ENCODE measurements at places on chromosomes 12 and 14. TPM values are rescaled to one million over a fixed set of nuclear protein-coding genes. Genes with fewer than 3 reads are reported as not detected.

CIDEB gene
- 6.4 TPM for total RNA-seq

CCDC184 gene
- total RNA-seq: 0.55 TPM

KRT78 gene
- not detected for total RNA-seq

PRPF39 gene
- total RNA-seq: 12.5 TPM

MSI1 gene
- not detected for total RNA-seq

SERPINA9 gene
- total RNA-seq: not detected

SLC25A47 gene
- not detected for total RNA-seq

GLIPR1L1 gene
- total RNA-seq: not detected

BHLHE41 gene
- 4.7 TPM for total RNA-seq

DNA sequence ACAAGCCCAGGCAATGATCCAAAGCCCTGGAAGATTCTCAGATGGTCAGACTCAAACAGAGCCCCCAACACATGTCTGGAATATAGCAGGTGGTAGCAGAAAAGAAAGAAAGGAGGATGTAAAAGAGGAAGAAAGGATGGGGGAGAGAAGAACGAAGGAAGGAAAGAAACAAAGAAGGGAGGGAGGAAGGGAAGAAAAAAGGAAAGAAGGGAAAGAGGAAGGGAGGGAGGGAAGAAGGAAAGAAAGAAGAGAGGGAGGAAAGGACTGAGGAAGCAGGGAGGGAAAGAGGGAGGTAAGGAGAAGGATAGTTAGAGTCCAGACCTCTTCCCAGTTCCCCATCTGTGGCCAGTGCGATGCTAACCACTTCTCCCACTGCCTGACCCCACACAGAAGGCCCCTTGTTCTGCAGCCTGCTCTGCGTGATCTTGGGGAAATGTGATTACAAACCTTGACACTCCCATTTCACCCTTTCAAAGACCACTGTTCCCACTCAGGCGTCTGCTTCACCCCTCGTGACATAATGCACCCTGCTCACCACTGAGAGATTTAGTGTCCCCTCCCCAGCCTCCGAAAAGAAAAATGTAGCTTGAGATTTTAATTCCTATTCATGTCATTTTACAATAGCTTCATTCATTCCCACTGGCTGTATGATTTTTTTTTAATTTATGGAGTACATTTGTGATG lies 357.9 kb downstream of the BCL11B start:
- no peak overlapping the region for H3K4me3 ChIP-seq
- H3K36me3 ChIP-seq: no peaks in the 10 kb centered on the region
- no peak overlapping the region for H3K27ac ChIP-seq

DNA sequence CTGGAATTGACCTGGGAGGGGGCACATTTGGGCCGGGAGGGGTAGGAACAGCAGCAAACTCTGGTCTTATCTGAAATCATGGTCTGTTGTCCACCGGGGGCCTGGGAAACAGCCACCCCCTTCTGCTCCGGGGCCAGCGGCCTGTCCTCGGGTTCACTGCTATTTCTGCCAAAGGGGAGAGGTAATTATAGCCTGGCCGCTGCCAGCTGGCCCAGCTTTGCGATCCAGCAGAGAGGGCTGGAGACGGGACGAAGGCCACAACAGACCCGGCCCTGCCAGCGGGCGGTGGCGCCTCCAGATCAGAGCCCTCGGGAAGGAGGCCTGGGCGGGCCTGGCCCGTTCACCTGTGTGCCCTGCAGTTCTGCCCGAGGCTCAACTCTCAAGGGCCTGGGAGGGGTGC lies at the start of gene C14orf180:
Gene C14orf180 (plus strand): TSS at position 258 of the 400 bp plus-strand sequence. CDS start 6,667 bp downstream, outside the sequence.
- peak within 1 kb of the TSS; percentile 67 for H3K27ac ChIP-seq
- peaks cover 67% of the 10 kb centered on the region for H3K4me1 ChIP-seq
- no peaks in the 10 kb centered on the region for H3K27me3 ChIP-seq

GRCh38 chr12:57553343-57554202 lies 3.7 kb downstream of the KIF5A start:
- no peak overlapping the region for H3K4me3 ChIP-seq
- no peak overlapping the region for H3K27ac ChIP-seq
- H3K4me1 ChIP-seq: peaks cover 10% of the 10 kb centered on the region

DNA sequence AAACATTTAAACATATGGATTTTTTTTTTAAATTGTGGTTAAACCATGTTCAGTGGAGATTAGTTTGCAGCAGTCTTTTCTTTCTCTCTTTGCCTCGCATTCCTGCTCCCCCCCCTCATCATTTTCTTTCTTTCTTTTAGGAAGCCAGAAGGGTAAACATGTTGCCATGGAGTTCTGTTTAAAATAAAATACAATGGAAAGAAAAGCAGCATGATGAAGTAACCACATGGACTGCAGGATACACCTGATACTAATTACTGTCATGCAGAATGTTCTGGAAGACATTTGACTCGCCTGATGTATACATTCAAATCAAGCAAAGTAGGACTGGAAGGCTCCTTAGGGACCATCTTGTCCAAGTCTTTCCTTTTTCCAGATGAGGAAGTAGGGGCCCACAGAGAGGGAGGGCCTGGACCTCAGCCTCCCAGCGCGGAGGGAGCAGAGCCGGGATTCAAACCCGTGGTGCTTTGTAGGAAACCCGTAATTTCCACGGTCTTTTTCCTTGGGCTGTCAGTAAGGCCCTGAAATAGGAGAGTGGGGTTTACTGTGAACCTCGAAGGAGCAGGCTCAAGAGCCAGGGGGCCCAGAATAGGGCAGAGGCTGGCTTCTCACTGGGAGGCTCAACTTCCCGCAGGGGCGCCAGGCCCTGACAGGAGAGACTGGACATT lies 2.4 kb upstream of the MEG3 start:
- no peaks in the 10 kb centered on the region for H3K27me3 ChIP-seq
- no peaks in the 10 kb centered on the region for H3K4me1 ChIP-seq
- H3K27ac ChIP-seq: no peak overlapping the region

GRCh38 chr14:61374284-61374683 lies 52.9 kb downstream of the PRKCH start:
- no peaks in the 10 kb centered on the region for H3K36me3 ChIP-seq
- no peak overlapping the region for H3K4me3 ChIP-seq
- no peak overlapping the region for H3K27ac ChIP-seq
- no peaks in the 10 kb centered on the region for H3K27me3 ChIP-seq
- DNase-seq: no peak

- no peak overlapping the region for H3K4me3 ChIP-seq
- peaks cover 52% of the 10 kb centered on the region for H3K4me1 ChIP-seq
- no peak overlapping the region for H3K27ac ChIP-seq
These were observed 11.9 kb downstream of the SLC25A29 start for GRCh38 chr14:100294213-100294962.

DNA sequence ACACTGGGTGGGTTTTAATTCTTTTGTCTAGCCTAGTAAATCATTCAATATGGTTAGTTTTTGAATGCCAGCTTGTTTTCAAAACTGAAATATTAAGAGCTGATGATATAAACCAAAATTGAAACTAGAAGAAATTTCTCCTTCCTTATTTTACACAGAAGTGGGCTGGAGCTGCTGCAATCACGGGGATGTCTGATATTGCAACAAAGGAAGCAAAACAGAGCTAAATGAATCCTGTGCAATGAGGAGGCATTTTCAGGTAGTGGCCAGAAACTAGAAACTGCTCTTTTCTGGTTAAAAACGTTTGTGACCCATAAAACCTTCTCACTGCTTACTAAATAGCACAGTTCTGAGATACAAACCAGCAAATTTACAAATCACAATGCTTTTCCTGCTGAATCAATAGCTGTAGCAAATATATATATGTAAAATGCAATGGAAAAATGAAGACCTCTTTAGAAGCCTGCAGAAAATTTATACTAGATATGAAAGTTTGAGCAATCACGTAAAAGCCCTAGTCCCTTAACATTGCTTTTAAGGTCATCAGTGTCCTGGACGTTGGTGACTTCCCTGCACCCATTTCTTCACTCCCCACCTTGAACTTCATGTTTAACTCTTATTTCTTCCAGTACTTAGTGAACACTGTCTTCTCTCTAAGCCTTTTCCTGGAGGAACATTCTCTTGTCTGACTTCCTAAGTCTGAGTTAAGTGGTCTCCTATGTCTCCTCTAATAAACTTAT lies 15.9 kb upstream of the LRRK2 start:
- H3K4me3 ChIP-seq: no peak overlapping the region
- peak; percentile 16 for DNase-seq
- no peaks in the 10 kb centered on the region for H3K36me3 ChIP-seq

GRCh38 chr14:58395562-58395811 lies 243 bp upstream of the TOMM20L start:
- H3K27me3 ChIP-seq: no peaks in the 10 kb centered on the region
- H3K36me3 ChIP-seq: no peaks in the 10 kb centered on the region
- peak overlapping the region; percentile 83 for H3K27ac ChIP-seq
- H3K4me3 ChIP-seq: peak overlapping the region; percentile 54

GRCh38 chr12:103647267-103647666 lies 60.2 kb downstream of the STAB2 start:
- DNase-seq: no peak
- H3K36me3 ChIP-seq: no peaks in the 10 kb centered on the region
- H3K4me3 ChIP-seq: no peak overlapping the region
- H3K27ac ChIP-seq: no peak overlapping the region

DNA sequence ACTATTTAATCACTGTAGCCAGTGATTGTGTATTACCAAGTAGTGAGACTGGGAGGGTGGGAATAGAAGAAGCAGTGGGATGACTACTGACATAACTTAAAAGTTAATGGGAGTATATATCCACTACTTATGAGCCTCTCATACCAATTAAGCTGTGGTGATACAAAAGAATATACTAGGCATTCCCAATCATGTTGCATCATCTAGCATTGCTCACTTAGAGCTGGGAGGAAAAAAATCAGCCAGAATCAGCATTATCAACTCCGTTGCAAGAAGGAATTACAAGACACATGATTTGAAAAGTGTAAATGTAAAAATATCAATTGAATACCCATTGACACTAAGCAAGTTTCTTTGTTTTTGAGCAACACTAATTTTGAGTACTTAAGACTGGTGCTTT lies 745 bp upstream of the PPP1R36 start:
- peak overlapping the region; percentile 70 for H3K27ac ChIP-seq
- no peaks in the 10 kb centered on the region for H3K27me3 ChIP-seq
- no peaks in the 10 kb centered on the region for H3K36me3 ChIP-seq
- no peak overlapping the region for H3K4me3 ChIP-seq

GRCh38 chr12:58728397-58728796 lies 191.9 kb downstream of the LRIG3 start:
- no peaks in the 10 kb centered on the region for H3K4me1 ChIP-seq
- H3K36me3 ChIP-seq: no peaks in the 10 kb centered on the region
- DNase-seq: no peak
- no peak overlapping the region for H3K27ac ChIP-seq
- H3K4me3 ChIP-seq: no peak overlapping the region

DNA sequence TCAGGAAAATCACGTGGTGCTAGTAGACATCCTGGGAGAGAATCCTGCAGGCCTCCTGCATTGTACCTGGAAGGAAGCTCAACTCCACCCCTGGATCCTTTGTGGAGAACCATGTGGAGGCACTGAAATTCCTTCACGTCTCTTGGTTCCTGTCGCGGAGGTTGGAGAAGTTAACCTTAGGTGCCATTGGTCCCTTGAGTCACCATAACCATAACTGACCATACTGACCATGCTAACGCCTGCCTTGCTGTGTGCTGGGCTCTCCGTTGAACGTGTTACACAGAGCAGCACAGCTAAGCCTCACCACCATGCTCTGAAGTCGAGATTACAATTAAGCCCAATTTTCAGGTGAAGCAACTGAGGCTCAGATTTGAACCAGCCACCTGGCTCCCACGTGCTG lies 18.6 kb downstream of the C14orf132 start:
- no peaks in the 10 kb centered on the region for H3K27me3 ChIP-seq
- H3K4me1 ChIP-seq: peaks cover 34% of the 10 kb centered on the region
- DNase-seq: no peak
- no peak overlapping the region for H3K27ac ChIP-seq
- no peaks in the 10 kb centered on the region for H3K36me3 ChIP-seq
- no peak overlapping the region for H3K4me3 ChIP-seq

DNA sequence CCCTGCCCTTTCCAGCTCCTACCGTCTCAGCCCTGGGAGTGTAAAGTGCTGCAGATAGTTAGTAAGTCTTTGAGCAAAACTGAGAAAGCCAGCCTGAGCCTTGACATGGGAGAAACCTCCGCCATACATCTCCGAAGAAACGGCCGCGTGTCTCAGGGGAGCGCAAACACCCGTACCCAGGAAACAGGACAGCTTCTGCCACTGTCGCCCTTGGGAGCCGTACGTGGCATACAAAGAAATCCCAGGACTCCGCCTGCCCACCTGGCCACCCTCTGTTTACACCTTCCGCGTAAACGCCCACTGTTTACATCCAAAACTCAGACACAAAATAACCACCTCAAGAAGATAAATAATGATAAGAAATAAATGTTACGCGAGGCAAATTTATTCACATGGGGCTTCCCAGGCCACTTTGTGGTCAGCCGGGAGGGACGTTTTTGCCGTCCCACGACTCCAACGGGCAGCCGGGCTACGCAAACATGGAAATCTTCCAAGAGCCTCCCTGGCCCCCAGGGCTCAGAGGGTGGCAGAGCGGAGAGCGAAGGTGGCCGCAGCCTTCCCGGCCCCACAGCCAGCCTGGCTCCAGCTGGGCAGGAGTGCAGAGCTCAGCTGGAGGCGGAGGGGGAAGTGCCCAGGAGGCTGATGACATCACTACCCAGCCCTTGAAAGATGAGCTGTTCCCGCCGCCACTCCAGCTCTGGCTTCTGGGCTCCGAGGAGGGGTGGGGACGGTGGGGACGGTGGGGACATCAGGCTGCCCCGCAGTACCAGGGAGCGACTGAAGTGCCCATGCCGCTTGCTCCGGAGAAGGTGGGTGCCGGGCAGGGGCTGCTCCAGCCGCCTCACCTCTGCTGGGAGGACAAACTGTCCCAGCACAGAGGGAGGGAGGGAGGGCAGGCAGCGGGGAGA lies at the start of gene BDKRB2:
Gene BDKRB2 (plus strand): TSS at position 689 of the 908 bp plus-strand sequence. CDS start 32,269 bp downstream, outside the sequence.
- H3K4me3 ChIP-seq: peak within 1 kb of the TSS; percentile 44
- peak within 1 kb of the TSS; percentile 87 for H3K27ac ChIP-seq
- H3K4me1 ChIP-seq: peaks cover 33% of the 10 kb centered on the region
- H3K27me3 ChIP-seq: no peaks in the 10 kb centered on the region
- peak; percentile 94 for DNase-seq
- H3K36me3 ChIP-seq: no peaks in the 10 kb centered on the region

DNA sequence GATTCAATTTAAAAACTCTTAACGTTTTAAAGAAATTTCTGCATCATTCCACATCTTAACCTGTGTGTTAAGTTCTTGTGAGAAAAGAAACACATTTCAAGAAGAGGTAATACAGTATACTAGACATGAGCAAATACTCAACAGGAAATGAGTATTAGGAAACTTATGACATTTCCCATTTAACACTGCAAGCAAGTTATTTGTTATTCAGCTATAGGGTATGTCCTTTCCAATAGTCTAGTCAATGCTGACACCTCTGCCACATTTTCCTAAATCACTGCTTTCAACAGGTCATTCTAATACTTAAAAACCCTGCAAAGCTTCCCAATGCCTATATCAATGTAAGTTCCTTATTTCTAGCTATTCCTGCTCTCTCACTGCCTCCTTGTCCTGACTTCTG lies 93.1 kb downstream of the DDHD1 start:
- no peaks in the 10 kb centered on the region for H3K36me3 ChIP-seq
- no peak overlapping the region for H3K27ac ChIP-seq
- H3K27me3 ChIP-seq: no peaks in the 10 kb centered on the region
- no peak overlapping the region for H3K4me3 ChIP-seq
- no peak for DNase-seq

GRCh38 chr12:54870048-54870447 lies 15.7 kb downstream of the MUCL1 start:
- H3K27ac ChIP-seq: no peak overlapping the region
- H3K36me3 ChIP-seq: no peaks in the 10 kb centered on the region
- no peak for DNase-seq
- H3K4me1 ChIP-seq: no peaks in the 10 kb centered on the region

- H3K4me1 ChIP-seq: no peaks in the 10 kb centered on the region
- no peak for DNase-seq
- H3K4me3 ChIP-seq: no peak overlapping the region
- H3K36me3 ChIP-seq: no peaks in the 10 kb centered on the region
- H3K27me3 ChIP-seq: no peaks in the 10 kb centered on the region
- no peak overlapping the region for H3K27ac ChIP-seq
These were observed 648.1 kb downstream of the BCL11B start for GRCh38 chr14:98623788-98624415.

Measured in stomach (tissue), 19 donors.